ENCODE measurements at places on chromosomes 12 and 14.

DNA sequence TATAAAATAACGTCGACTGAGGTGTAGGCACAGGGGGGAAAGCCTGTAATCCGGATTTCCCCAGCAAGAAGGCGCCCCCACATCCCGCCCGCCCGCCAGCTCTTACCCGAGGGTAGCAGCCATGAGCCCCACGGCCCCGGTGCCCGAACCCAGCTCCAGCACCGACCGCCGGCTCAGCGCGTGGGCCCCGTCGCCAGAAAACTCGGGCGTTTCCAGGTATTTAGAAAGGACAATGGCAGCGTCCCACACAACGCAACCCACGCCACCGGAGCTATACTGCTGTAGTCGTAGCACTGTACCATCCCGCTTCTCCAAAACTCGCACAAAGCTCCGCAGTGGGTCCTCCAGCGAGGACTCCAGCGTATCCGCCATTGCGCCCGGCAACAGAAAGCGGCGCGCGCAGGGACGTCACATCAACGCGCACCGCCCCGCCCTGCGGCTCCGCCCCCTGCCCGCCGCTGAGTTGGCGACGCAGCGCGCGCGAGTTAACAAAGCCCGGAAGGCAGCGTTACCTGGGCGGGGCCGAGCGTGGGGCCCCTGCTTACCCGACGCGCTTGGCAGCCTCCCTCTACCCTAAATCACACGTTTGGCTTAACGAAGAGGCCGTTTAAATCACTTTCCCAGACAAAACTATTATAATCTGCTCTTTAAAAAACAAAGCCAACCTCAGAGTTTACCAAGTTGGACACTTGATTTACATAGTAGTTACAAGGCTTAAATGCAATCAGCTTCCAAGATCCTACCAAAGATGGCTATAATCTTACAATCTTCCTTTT is at the start of gene VCPKMT:
VCPKMT (minus strand) TSS at position 392 of the 776 bp plus-strand sequence; CDS start at position 372, 20 bp downstream.
- peak; percentile 77 for DNase-seq

DNA sequence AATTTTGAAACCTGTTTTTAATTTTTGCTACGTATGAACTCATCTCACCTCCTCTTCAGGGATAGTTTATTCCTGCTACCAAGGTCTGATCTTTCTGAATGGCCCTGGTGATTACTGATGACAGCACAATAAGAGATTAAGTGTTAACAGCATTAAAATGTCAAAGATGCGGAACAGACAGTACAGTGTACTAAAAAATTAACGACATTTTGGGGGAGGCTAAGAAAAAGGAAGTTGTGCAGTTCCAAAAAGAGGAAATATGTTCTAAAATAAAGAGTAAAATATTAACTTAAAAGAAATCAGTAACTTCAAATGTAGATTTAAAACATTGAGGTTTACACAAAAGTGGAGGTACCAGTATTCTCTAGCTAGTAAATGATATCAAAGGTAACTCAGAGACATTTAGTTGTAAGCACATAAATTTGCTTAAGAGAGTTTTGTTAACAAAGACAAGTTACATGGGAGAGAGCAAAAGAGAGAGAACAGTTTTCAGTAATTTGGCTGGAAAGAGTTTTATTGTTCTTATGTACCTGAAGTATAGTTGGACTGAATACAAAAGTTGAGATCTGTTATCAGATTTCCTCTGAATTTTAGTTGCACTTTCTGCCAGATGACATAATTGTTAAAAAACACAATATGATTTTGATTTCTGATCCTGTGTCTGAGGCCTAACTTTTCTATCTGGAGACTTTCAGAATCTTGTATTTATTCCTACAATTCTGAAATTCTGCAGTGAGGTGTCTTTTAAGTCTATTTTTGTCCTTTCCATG is 4.2 kb upstream of the CLECL1 start:
- DNase-seq: no peak

GRCh38 chr14:88326352-88327103 is 3.5 kb upstream of the KCNK10 start:
- DNase-seq: no peak

- peak; percentile 4 for DNase-seq
These were observed 89.3 kb upstream of the TTC7B start for GRCh38 chr14:90905531-90905930.

GRCh38 chr14:74913986-74914573 is 9.0 kb downstream of the RPS6KL1 start:
- no peak for DNase-seq

GRCh38 chr14:99189201-99189801 is 82.7 kb downstream of the BCL11B start:
- DNase-seq: no peak

- no peak for DNase-seq
These were observed 21.3 kb upstream of the HSP90B1 start for GRCh38 chr12:103908877-103909276.

GRCh38 chr14:71883094-71883493 is 49.1 kb upstream of the RGS6 start:
- peak; percentile 8 for DNase-seq

DNA sequence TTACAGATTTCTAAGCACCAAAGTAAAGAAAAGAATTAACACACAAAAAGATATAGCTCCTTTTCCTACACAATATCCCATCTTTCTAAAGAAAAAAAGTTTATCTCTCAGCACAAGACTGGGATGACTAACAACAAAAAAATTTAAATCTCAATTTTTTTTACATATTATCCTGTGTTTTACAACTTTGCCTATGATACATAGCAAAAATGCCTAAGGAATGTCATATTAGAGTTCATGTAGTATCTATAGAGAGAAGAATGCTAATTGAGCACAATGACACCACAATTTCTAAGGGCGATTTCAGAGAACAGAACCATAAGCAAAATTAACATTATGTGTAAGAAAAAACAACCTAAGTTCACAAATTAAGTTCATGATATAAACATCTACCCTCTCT is 16.3 kb downstream of the C2CD5 start:
- DNase-seq: no peak

DNA sequence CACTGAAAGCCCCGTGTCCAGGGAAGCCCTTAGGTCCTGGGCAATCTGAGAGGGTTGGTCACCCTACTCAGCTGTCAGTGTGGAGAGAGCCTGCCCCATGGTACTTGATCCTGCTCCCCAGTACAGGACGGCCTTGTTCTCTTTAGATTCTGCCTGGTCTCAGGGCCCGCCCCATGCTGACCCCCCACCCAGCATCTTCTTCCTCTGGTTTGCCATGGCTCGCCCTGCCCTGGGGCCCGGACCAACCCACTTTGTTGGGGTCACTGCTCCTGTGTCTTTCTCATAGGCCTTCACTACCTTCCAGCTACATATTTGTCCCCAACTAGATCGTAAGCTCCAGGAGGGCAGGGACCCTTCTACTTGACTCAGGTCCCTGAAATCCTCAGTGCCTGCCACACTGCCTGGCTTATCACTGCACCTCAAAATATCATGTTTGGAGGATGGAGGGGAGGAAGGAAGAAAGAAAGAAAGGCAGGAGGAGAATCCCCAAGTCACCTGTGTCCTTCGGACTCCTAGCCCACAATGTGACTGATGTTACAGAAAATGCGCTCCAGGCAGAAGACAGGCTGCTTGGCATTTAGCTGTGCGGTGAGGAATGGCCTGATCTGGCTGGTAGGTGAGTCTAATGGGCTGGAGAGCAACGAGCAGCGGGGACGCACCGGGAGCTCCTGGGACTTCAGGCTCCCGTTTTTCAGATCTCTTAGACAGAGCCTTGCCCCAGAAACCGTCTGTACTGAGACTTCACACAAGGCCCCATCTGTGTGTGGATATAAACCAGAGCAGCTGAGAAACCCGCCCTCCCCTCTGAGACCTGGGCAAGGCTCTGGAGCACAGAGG is 66.1 kb downstream of the C14orf132 start:
- no peak for DNase-seq

- no peak for DNase-seq
These were observed 59.1 kb downstream of the PLXNC1 start for GRCh38 chr12:94207467-94207848.

DNA sequence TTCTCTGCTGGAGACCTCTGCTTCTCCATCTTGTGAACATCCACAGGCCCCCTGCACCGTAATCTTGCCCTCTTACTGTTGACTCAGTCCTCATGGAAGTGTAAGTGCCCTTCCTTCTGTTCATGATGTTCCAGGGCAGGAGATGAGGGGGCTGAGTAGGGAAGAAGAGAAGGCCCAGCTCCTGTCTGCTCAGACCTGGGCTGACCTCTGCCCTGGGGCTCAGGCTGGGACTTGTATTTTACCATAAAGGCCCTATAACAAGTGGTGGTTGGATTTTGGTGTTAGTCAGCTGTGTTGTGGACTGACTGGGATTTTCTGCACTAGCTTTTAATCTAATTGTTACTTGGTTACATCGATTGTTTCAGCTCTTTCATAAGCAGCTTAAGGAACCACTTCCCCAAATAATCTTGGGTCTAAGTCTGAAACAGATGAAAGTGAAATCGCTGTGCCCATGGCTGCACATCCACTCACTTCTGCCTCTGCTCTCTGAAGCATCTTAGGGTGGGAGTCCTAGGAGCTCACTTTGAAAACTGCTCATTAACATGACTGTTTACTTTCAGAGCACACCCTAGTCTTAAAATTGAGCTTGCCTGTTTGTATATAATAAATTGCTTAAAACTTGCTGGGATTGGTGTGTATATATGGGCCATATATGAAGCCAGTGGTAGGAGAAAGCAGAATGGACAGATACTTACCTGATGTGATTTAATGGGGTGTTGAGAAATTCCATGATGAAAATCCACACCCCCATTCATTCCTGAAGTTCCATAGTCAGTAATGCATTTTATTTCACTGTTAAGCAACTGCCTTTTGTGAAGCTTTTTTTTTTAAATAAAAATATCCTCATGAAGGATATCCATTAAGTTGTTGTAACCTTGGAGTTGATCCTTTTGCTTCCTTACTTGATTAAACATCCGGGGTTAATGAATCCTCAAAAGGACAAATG is 17.7 kb downstream of the C12orf71 start:
- DNase-seq: no peak

DNA sequence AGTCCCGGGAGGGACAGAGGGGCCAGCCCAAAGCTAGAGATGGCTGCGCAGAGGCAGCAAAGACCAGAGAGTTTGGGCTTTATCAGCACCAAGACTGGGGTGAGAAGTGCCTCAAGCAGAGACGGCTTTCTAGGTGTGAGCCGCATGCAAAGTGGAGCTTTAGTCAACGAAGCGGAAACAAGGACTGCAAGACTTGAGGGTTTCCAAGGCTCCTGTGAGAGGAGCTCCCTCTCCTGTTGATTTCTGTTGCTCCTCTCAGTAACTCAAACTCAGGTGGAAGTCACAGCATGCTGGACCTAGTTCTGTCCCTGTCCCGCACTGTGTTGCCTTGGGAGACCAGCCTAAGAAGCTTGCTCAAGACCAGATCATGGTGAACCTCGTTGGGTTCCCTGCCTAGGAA is 327.8 kb downstream of the MED13L start:
- no peak for DNase-seq

DNA sequence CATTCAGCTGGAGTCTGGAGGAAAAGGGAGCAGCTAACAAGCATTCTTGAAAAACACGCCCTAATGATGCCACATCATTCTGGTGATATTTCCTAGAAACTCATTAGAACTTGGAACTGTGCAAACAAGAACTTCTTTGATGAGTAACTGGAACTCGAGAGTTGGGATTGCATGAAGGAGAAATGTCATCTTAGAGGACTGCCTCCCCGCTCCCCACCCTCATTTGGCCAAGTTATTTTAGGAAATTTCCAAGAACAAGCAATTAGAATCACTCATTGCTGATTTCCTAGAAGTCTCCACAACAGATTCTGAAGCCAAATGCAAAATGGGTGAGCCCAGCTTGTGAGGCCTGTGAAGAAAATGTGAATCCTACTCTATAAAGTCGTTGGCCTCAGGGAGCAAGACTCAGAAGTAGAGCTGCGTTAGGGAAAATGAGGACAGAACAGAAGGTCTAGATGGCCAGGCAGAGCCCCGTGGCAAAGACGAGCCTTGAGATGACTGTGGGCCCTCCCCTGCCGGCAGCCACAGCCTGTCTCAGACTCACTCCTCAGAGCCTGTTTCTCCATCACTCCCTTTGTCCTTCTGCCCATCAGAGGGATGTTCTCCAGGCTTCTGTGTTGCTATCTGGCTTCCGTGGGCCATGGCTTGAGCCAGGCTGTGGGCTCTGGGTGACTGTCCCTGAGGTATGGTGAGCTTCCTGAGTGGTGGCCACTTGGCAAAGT is 38.4 kb downstream of the RTL1 start:
- no peak for DNase-seq

DNA sequence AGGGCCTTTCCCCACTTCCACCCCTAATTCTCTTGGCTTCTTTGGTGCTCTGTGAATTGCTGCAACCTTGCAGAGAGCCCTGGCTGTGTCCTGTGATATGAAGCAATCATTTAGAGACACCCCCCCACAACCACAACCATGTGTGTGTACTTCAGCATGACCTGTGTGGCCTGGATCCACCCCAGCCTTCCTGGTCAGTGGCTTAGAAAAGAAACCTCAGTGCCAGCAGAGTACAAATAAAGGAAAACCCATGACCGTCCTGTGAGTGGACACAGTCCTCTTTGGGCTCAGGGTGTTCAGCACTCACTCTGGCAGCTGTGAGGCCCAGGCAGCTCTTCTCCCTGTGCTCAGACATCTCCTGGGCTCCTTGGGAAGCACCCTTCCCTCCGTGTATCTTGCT is 206.6 kb upstream of the DIO3 start:
- no peak for DNase-seq

GRCh38 chr12:72033991-72034390 is 95.3 kb downstream of the TPH2 start:
- no peak for DNase-seq

DNA sequence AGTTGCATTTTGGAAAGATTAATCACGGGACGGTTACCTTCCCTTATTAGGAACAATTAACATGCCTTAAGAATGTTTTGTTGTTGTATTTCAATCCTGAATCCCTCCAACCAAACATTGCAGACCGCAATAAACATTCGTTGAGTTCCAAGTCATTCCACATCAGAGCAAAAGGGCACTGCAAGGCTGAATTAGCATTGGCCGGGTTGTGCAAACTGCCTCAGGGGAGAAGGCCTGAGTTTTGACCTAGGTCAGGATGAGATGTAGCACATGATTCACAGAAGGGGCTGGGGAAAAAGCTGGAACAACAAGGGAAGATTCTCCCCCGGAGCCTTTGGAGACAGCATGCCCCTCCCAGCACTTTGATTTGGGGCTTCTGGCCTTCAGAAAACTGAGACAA is 82.1 kb upstream of the BDKRB2 start:
- no peak for DNase-seq

DNA sequence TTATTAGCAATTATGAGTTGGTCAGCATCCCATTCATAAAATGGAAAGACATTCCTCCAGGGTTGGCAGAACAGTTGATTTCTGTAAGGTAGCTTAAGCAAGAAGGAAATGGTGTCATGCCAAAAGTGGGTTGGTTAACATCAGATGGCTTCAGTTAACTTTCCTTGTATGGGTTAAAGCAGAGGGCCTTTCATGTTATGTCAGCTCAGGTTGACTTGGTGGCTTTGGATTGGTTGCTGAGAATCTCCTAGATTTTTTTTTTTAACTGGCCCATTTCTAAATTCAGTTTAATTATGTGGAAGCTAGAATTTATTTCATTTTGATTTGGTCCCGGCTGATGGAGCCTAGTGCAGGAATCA is 87.8 kb downstream of the BBS10 start:
- no peak for DNase-seq

DNA sequence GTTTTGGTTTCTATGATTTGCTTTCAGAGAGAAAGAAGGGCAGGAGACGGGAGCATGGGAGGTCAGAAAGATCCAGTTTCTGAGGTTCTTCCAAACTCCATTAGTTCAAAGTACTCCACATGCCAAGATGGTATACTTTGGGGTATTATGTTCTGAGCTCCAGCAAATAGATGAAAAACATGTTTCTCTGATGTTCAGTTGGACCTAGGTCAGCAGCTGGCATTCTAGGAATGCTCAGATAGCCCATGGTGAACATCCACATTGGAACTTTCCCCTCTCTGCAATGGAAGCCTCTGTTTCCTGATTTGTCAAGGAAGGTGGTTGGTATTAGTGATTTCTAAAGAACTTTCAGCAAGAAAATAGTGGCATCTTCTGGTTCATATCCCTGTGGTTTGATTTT is 257.5 kb downstream of the KTN1 start:
- DNase-seq: no peak
